Activated CD4-positive, alpha-beta T cell treated with anti-CD3 and anti-CD28 coated beads for 24 hours (primary cell): ENCODE measurements at places on chromosomes 1 and 21.

- DNase-seq = no peak
Measured at GRCh38 chr1:19533626-19534025, 48.3 kb upstream of the CAPZB start.

- no peak for DNase-seq
Measured at GRCh38 chr1:207021876-207022596, 10.5 kb downstream of the C1orf116 start.

- peak; percentile 77 for DNase-seq
Measured at GRCh38 chr1:180502361-180503279, at the start of gene ACBD6. ACBD6 (minus strand) TSS chr1:180502577; CDS start chr1:180502266, 311 bp downstream.

DNA sequence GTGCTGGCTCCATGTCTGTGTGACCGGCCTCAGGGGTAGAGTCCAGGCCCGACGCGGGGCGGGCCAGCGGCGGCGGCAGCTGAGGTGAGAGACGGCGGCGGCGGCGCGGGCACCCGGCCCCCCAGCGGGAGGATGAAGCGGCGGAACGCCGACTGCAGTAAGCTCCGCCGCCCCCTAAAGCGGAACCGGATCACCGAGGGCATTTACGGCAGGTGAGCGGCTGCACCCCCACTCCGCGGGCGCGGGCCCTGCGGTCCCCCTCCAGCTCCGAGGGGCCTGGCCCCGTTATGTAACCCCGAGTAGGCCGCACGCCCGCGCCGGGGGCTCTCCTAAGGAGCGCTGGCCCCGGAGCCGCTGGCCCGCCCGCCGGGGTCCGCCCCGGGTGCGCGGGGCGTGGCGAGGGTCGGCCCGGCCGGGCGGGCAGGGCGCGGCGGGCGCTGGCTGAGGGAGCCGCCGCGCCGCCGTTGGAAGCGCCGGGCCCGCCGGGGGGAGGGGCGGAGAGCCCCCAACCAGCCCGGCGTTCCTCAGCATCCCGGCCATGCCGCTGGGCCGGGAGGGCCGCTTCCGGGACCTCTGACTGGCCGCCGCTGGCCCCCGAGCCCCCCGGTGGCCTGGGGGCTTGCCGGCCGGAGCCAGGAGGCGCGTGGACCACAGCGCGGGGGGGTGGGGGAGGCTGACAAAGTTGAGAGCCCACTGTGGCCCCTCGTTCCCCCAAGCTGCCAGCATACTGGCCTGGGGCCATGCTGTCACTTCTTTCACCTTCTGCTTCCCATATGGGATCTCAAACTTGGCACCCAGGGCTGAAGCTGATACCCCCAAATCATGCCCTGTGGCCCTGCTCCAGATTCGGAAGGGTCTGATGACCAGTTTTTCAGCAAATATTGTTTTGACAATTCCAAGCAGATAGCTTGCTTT is 527 bp downstream of the MACO1 start:
- no peak for DNase-seq

GRCh38 chr1:61670016-61670415 is 54.9 kb downstream of the TM2D1 start:
- DNase-seq = no peak

DNA sequence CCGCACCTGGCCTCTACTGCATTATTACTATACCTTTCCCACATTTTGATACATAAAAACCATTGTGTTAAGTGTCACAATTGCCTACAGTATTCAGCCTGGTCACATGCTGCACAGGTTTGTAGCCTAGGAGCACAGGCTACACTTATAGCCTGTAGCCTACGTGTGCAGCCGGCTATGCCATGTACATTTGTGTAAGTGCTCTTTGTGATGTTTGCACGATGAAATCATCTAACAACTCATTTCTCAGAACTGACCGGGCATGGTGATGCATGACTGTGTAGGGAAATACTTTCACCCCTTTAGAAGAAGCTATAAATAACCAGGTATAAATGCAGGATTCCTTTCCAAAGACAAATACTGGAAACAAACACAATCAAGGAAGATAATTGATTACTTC is 12.1 kb downstream of the ERG start:
- no peak for DNase-seq

DNA sequence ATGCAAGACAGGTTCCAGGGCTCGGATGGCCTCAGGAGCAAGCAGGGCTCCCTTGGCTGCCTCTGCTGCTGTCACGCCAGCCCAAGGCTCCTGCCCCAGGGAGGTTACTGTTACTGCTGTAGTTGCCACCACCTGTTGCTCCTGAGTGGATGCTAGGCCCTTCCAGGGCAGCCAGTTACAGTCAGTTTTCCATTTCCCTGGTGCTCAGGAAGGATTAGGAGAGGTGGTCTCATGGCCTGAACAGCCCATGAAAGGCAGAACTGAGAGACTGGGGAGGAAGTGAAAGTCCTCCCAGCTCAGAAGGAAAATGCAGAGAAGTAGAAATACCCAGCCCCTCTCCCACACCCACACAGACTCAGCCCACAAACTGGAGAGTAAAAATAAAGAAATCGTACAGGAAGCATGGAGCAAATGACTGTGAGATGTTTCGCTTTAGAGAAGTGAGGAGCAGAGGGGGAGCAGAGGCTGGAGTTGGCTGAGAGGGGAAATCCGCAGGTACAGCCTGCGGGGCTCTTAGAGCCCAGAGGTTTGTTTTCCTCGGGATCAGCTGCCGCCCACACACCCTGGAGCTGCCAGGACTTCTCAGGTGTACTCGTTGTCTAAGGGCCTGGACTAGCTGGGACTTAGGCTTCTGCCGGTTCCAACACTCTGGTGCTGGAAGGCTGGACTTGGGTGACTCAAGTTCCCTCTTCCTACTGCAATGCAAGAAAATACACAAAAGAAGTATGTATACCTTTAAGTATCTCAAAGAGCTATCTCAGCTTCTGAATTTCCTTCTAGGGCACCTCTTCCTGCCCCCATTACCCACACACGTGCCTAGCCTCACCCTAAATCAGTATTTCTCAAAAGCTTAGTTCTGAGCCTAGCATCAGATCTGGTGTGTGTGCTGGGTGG is 2.3 kb downstream of the IL6R start:
- DNase-seq = no peak

- DNase-seq = no peak
Measured at GRCh38 chr1:3691421-3692204, 39.3 kb downstream of the TP73 start.

DNA sequence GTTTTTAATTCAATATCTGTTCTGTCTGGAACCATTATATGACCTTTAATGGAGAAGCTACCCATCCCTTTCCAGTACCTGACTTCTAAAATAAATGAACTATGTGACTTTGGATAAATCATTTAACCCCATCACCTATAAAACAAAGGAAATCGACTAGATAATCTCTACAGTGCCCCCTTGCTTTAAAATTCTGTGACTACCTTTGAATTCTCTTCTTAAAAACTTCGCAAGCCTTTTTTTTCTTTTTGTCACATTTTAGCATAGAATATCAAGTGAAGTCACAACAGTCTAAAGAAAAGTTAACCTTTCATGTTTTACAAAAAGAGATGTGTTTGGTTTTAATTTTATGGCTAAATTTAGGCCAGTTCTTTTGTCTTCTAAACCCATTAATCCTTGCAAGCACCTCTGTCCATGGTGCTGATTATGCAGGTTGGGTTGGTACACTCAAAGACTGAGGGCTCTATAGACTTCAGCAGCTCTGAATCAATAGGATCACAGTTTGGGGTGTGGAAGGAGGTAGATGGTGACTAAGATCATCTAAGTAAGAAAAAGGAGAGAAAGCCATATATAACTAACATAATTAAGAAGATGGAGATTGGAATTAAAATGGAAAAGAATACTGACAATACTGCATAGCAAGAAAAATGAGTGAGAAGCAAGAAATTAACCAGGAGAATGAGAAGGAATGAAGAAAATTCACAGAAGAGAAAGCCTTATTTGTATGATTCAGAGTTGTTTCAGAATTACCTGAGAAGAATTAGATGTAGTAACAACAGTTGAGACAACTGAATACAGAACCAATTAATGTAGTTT is 59.2 kb downstream of the TBX15 start:
- no peak for DNase-seq

- no peak for DNase-seq
Measured at GRCh38 chr1:16392740-16393569, 25.9 kb downstream of the SZRD1 start.

DNA sequence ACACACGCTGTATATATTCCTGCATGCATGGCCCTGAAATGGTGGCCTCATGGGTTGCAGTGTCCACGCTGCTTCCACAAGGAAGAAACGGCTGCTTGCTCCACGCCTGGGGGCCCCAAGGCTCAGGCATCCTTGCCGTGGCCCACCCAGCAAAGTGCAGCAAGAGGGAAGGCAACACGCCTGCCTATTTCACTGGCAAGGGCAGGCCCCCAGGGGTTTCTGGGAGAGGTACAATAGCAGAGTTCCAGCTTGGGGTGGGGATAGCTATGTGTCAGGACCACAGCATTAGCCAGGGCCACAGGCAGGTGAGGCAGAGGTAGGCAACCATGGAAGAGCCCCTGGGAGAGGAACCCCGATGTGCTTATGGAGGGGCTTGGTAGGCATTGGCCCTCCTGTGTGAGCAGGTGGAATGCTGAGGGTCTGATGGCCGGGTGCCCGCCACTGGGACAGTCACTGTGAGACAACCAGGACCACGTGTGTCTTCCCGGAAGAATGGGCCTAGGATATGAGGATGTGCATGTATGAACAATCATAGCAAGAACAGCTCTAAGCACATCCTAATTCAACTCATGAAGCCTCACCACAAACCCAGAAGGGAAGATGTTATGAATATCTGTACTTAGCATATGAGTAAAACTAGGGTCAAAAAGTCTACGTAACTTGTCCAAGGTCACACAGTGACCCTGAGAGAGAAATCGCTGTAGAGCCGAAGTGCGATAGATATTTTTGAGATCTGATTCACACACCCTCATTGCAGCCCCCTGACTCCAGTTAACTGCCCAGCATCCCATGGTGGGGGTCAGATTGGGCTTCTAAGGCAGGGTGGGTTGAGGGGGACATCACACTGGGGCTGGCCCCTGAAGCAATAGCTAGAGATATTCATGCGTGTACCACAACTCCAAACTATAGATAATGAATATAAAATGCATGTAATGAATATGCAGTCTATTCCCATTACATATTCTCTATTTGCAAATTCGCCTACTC is 11.8 kb downstream of the TFF2 start:
- no peak for DNase-seq

DNA sequence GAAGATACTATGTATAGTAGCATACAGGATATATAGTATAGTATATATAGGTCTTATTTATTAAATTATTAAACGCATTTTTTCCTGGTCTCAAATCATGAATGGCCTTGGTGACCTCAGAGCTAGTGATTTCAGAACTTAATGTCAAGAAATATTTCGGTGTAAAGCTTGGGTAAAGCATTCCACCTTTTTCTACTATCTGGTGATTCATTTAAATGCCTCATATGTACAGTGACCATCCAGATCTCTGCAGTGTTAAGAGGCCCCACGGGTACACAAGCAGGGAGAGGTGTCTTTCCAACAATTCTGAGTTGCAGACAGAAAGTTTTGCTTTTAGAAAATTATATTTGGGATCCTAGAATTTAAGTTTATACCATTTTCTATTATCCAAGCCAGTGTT is 626.5 kb downstream of the PTPRC start:
- DNase-seq = no peak
